Foreskin melanocyte (primary cell): ENCODE measurements at places on chromosomes 5 and 9.

- DNase-seq = peak; percentile 68
Observed at GRCh38 chr5:125057912-125058826, 311.7 kb upstream of the ZNF608 start.

GRCh38 chr5:67998709-67999261 is 216.8 kb upstream of the PIK3R1 start:
- no peak for DNase-seq

DNA sequence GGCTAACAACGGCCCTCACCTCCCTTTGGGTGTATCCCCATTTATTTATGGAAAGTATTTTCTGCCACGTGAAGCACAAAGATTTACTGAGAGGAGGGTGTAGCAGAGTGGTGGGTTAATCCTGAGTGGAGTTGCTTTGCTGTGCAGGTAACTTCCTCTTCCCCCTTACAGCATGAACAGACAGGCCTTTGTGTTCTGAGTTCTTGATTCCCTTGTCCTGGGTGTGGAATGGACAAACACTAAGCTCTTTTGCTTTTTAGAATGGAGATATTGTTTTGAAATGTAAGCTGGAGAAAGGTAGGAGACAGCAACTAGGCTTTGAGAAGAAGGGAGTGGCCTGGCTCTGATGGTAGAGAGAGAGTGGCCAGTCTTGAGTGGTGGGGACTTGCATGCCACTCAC is 17.1 kb upstream of the GLRX start:
- no peak for DNase-seq

DNA sequence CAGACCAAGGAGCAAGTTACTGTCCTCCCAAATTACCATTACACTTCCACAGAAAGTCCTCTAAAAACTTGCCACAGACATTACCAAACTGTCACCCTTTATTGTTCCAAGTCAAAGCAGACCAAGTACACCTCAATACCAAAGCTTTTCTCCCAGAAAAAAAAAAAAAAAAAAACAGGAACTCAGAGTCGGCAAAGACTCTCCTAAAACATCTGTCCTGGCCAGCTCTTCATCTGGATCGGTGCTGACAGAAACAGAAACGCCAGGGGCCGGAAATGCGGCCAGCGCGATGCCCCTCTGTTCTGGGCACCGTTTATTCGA is 718 bp downstream of the DEPDC1B start:
- DNase-seq = no peak
